ENCODE measurements at places on chromosomes 2 and 18.

GRCh38 chr2:60152226-60152833, 401.1 kb downstream of the BCL11A start:
- no peak for ATAC-seq

GRCh38 chr18:27549335-27550039, 364.4 kb upstream of the CHST9 start:
- no peak for ATAC-seq

DNA sequence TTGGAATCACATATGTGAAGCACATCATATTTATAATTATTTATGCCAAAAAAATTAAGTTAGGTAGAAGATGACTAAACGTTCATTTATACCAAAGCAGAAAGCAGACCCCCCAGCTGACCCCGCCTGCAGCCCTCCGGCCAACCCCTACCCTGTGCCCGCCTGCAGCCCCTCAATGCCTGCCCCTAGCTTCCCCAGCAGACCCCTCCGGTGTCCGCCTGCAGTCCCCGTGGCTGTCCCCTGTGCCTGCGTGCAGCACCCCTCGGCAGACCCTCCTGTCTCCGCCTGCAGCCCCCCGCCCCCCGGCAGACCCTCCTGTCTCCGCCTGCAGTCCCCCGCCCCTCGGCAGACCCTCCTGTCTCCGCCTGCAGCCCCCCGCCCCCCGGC, 136.2 kb downstream of the NFATC1 start:
- ATAC-seq: no peak

DNA sequence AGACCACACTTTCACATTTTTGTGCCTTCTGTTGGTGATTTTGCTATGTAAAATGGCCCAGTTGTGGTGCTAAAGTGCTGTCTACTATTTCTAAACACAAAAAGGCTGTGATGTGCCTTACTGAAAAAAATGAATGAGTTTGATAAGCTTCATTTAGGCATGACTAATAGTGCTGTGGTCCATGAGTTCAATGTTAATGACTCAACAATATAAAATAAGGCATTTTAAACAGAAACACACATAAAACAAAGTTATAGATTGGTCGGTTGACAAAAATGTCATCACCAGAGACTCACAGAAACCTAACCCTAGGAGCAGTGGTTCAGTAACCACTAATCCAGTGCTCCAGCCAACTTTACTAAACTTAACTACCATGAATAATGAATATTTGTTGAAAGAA, 160.0 kb downstream of the DNAH6 start:
- ATAC-seq: no peak

DNA sequence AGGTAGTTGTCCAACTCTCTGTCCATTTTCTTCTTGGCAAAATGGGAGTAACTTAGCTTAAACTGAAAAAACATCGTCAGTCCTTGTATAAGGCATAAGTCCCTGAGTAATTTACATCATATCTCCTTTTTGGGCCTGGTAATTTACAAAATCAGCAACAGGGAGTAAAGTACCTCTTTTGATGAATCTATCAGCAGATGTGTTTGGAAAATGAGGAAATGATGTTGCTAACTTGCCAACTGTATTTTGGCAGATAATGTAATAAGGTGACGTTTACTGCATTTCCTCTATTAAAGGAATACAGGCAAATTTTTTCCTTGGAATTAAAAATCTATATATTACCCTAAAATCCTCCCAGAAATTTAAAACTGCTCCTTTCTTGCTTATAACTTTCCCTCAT, 29.2 kb downstream of the ANKRD44 start:
- no peak for ATAC-seq

GRCh38 chr2:118077636-118078247, 10.5 kb upstream of the INSIG2 start:
- no peak for ATAC-seq

DNA sequence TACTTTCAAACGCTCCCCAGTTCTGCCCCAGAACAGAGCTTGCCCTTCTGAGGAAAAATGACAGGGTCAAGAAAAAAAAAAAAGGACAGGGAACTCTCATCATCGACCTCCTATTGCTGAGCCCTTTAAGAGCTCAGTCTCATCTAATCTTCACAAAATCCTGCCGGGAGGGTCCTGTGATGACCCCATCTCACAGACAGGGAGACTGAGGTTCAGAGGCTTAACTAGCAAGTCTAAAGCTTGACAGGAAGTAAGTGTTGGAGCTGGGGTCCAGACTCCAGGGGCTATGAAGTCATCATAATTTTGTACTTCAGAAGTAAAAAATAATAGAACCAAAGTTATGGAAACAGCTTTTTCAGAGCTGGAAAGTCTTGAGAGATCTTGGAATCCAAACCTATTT, 171.1 kb upstream of the MYCN start:
- no peak for ATAC-seq

GRCh38 chr2:225670111-225670974, 270.8 kb downstream of the NYAP2 start:
- ATAC-seq: no peak

- ATAC-seq: peak; percentile 60
Observed at GRCh38 chr2:205405752-205406151, 276.5 kb upstream of the NRP2 start.

GRCh38 chr2:132518302-132518701, 101.7 kb downstream of the GPR39 start:
- ATAC-seq: no peak

DNA sequence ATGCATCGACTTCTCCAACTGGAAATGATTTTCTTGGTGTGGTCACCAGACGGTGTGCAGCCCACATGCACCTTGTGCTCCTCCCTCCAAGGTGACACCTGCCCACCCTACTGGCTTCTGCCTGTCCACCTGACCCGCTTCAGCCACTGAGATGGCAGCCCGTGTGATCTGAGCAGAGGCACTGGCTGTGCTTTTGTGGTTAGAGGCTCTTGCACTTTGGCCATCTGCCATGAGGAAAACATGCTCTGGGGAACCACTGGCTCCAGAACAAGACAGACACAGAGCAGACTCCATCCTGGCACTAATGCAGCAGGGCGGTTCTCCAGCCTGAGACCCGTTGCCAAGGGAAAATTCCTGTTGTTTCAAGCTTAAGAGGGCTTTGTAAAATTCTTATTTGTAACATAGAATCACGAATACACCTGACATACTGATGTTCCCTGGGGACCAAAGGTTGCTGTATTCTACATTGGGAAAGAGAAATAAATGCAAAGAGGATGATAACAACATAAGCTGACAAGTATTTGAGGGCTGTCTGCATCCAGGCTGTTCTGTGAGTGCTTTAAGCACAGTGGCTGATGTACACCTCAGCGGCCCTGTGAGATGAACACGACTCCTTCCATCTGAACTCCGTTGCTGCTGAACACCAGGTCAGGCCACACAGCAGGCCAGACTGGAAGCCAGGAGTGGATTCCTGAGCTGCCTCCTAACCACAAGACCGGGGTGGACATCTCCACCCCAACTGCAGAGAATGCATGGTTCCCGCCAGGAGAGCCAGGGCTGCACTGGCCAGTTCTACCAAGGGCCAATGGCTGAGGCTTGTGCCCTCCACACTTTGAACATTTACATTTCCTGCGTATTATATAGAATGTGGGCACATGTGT, 820.4 kb downstream of the GALR1 start:
- ATAC-seq: peak; percentile 28

- no peak for ATAC-seq
Observed at GRCh38 chr18:75143851-75144250, 65.1 kb downstream of the PTGR3 start.

DNA sequence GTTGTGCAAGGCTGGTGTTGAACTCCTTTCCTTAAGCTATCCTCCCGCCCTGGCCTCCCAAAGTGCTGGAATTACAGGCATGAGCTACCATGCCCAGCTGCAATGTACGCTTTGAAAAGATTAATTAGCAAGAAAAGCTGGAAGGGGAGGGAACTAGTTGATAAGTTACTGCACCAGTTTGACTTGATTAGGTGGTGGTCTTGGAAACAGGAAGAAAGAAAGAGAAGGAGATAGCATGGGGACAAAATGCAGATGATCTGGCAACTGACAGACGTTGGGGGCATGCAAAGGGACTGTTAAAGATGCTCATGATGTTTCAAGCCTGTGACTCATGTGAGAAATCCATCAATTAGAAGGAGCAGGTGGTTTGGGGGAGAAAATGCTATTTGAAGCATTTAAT, 68.6 kb downstream of the PLEKHM3 start:
- no peak for ATAC-seq

DNA sequence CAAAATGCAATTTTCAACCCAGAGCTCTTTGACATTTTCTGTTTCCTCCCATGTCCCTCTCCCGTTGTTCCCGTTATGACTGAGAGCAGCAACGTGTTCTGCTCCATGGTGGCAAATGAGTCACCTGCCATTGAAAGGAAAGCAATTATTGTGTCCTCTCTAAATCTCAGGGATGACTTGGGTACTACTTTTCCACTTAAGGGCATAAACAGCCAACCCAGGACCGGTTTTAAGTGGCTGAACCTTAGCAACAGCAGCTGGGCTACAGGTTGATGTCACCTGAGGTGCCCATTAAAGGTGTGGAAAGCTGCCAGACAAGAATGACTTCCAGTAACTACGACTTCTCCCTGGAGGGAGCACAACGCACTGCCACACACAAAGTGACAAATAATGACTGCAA, 236.8 kb downstream of the NCKAP5 start:
- ATAC-seq: no peak

GRCh38 chr2:136394136-136395060, 276.4 kb upstream of the CXCR4 start:
- ATAC-seq: no peak

DNA sequence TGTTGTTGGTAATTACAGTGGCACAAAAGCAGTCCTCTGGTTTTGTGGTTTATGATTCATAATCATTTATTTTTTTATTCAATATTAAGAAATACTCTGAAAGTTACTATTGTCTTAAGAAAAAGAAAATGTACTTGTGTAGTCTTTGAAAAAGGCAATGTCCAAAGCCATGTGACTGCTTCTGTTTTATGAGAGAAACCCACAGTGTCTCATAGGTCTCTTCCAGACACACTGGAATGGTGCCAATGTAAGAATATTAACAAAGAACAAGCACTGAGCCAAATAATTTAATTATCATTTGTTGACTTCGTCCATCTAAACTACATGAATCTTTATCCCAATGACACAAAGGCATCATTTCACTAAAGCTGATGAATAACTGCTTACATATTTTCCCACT, 62.5 kb downstream of the RPRM start:
- no peak for ATAC-seq

GRCh38 chr18:9494778-9495331, 19.5 kb downstream of the RALBP1 start:
- ATAC-seq: no peak

DNA sequence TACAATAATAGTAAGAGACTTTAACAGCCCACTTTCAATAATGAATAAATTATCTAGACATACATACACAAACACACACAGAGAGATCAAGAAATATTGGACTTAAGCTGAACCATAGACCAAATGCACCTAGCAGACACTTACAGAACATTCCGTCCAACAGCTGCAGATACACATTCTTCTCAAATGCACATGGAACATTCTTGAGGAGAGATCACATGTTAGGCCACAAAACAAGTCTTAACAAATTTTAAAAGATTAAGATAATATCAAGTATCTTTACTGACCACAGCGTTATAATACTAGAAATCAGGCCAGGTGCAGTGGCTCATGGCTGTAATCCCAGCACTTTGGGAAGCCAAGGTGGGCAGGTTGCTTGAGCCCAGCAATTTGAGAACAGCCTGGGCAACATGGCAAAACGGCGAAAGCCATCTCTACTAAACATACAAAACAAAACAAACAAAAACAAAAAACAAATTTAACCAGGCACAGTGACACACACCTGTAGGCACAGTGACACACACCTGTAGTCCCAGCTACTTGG, 7.4 kb downstream of the CERKL start:
- no peak for ATAC-seq

DNA sequence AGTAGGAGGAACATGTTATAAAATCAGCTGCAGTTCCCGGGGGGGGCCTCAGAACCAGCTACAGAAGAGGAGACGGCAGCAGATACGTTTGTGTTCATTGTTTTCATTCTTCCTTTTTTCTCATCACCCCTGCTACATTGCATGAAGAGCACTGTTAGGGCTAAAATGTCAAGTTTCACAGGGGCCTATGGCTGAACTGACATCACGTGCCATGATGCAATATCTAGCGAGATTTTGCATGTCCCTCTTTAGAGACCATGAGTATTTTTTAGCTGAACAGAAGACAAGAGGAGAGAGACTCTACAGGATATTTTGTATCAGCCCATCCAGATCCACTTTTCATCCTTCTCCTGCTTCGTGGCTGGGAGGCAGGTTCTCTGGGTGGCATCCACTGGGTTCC, 97.6 kb downstream of the MRPS9 start:
- no peak for ATAC-seq

DNA sequence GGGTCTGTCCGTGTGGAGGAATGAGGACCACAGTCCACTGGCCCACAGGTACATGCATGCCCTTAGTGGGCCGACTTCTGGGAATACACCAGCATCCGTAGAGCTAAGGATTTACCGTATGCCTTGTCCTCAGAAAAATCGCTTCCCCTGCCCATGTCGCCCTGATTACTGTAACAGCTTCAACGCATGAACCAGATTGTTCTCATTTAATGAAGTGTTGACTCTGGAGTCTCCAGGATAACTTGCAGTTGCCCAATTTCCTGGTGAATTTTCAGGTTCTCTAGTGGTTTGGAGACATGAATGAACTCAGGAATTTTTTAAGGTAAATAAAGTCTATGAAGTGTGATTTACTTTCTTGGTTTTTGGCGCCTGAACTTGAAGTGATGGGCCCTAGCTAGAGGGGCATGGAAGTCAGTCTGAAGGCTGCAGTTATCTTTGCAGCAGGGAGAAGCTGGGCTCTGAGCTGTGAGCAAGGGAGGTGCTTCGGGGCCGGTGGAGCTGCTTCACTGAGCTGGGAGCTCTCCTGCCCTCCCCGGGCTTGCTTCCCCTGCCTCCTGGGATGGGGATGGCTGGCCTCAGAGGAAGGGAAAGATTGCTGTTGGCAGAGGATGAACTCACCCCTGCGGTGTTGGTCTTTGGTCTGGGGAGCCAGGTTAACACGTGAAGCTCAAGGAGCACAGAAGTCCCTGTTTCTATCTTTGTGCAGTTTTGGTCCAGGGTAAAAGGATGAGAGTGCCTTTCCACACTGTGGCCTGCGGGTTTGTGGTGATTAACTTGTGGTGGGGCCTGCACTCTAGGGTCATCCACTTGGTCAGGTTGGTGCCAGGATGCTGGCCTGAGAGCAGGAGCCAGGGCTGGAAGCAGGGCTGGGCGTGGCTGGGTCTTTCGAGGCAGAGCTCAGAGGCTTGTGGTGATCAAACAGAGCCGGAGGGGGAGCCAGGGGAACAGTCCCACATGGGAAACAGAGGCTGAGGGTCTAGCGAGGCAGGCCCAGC, 28.1 kb downstream of the TCF7L1 start:
- no peak for ATAC-seq

GRCh38 chr2:36670881-36671595, 25.5 kb upstream of the VIT start:
- no peak for ATAC-seq

Data from gastroesophageal sphincter (tissue), 4 donors.